ENCODE measurements at places on chromosomes 4 and X. TPM values are rescaled to one million over a fixed set of nuclear protein-coding genes. Genes with fewer than 3 reads are reported as not detected.
A peak's percentile ranks its signal among the peaks of the same experiment; 100 is the strongest.

- ATAC-seq, result peak; percentile 48
These were observed 51.7 kb downstream of the RPGR start for GRCh38 chrX:38275615-38276014.

DNA sequence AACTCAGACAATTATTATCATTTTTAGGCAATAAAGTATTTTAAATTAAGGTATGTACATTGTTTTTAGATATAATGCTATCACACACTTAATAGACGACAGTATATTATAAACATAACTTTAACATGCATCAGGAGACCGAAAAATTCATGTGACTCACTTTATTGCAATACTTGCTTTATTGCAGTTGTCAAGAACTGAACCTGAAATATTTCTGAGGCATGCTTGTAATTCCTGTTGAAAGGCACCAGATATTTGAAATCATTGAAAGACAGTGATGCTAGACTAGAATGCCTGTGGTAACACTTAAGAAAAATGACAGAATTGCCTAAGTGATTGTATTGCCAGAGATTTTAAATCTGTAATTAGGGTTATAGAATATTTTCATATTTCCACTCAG lies 175.6 kb upstream of the MAGEB2 start:
- no peak for ATAC-seq

GRCh38 chr4:109559983-109560686 lies at the start of gene MCUB:
TSS of gene MCUB (plus strand) at chr4:109560246. CDS start at chr4:109560338, 92 bp downstream.
- ATAC-seq, result peak; percentile 91

- ATAC-seq, result no peak
These were observed 47.7 kb upstream of the SORCS2 start for GRCh38 chr4:7144374-7145290.

GRCh38 chr4:173752610-173753230 lies 222.7 kb upstream of the HAND2 start:
- ATAC-seq, result no peak

DNA sequence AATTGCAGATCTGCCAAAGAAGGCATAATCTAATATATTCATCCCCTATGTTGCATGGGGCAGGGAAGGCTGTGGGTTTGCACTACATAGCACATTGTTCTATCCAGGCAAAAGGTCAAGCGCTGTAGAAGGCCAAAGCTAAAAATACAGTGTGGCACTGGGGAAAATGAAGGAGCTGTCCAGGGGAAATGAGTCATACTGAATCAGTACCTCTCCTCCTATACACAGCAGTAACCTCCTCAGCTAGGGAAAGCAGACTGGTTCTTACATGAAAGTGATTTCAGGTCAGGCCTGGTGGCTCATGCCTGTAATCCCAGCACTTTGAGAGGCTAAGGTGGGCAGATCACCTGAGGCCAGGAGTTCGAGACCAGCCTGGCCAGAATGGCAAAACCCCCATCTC lies 31.0 kb upstream of the SLC25A4 start:
- ATAC-seq, result peak; percentile 60

DNA sequence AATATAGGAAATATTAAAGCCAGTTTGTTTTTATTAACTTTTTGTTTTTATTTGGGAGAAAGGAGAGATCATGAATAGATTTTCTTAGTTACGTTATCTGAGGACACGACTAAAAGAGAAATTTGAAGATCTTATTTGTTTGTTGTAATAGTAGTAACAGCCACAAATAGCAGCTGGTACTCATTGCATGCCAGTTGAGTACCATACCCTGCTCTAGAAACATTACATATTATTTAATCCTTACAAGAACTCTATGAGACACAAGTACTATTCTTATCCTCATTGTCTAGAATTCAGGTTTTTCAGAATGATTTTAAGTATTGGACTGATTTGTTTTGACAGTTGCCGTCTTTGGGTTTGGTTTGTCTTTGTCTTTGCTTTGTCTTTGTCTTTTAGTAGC lies 31.8 kb downstream of the USP53 start:
- ATAC-seq, result no peak

DNA sequence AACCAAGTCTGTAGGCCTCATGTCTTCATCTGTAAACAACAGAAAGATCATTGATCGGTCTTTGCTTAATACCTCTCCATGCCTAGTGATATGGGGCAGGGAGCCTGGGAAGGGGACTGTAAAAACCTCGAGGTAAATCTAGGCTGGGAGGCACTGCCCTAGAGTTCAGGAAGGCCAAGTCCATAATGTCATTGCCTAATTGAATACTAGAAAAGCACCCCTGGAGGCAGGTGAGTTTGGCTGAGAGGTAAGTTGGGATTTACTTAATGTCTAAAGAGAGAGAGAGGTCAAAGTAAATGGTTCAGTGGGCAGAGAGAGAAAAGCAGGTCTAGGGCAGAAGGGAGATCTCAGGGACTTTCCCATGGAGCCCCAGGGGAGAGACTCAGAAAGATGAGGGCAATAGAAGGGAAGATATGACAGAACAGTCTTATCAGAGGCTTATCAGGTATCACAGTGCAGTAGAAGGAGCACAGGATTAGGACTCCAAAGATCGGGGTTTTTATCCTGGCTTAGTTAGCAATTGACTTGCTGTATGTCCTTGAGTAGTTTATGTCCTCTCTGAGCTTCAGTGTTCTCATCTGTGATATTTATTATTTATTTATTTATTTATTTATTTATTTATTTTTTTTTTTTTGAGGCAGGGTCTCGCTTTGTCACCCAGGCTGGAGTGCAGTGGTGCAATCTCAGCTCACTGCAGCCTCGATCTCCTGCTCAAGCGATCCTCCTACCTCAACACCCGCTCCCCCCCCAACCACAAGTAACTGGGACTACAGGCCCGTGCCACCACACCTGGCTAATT lies 85.2 kb downstream of the SLC16A2 start:
- no peak for ATAC-seq

DNA sequence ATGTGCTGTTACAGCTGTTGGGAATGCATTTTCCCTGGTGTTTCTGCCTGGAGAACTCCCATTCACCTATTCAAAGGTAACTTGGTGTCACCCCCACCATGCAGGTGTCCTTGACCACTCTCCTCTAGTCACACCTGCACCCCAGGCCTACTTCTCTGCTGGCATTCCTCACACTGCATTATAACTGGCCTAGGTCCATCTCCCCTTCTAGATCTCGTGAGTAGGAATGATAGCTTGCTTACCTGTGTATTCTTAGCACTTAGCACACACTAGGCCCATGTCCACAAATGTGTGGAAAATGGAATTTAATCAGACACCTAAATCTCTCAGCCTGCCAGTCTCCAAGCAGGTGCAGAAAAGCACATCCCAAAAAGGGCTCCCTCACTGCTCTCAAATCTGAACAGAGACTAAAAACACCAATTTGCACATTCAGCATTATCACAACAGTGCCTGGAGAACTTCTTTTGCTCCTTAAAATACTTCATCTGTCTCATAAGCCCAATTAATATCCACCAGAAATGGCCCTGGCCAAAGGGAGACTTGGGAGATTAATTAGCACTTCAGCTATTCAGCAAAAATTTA lies 18.3 kb downstream of the SCD5 start:
- no peak for ATAC-seq

DNA sequence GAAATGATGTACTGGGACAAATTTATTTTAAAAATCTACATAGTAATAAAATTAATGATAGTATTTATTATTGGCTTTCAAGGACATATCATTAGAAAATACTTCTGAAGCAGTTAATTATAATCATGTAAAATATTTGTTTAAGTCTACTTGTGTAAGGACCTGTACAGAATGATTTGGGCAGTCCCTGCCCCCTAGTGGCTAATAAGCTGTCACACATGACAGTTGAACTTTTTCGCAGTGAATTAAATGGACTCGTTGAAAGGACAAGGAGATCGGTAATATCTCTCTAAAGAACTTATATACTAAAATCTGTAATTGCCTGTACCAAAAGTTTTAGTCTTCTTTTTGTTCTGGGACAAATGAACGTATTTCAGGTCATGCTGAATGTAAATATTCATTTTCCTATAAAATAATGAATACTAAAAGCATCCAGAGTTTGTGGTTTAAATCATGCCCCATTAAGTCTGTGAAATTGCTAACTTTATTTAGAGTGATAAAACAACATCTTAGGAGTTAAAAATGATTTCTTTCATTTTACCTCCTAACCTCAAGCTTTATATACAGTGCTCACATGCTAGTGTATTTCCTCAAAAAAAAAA lies 13.6 kb downstream of the EXOC1 start:
- ATAC-seq, result peak; percentile 61

DNA sequence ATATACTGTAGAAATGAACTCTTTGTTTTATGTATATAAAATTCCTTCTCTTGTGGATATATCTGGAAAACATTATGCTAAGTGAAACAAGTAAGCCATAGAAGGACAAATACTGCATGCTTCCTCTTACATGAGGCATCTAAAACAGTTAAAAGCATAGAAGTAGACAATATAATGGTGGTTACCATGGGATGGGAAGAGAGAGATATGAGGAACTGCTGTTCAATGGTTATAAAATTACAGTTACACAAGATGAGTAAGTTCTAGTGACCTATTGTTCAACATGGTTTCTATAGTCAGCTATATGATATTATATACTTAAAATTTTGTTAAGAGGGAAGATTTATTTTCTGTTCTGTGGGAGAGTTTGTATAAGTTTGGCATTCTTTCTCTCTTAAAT lies 43.4 kb downstream of the HTRA3 start:
- ATAC-seq, result no peak

DNA sequence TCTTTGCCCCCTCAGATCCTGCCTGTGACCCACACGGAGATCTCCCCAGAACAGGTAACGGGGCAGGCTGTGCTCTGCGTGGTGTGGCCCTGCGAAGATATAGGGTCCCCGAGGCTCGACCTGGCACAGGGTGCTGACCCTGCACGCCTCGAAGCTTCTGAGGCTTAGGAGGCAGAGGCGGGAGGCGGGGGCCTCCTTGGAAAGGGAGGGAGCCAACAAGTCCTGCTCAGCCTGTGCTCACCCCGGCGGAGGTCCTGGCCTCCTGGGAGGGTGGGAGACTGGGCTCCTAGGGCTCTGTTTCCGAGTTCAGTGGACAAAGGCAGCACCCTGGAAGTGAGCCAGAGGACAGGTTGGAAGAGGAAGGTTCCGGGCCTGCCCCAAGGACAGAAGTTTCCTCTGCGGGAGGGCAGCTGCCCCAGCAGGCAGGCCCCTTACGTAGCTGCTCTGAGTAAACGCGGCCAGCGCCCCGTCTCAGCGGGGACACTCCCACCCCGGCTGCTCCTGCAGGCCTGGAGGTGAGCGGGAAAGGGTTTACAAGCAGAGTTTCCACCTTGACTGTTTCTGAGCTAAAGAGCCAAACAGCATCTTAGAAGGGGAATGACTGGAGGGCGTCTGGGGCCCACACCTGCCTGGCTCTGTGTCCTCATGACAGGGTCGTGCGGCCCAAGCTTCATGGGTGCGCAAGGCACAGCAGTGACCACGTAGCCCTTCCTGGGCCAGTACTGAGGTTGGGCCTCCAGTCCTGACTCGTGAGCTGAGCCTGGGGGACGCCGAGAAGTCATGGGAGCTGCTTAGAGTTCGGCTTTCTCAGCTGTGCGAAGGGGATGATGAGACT lies 16.1 kb downstream of the TMEM175 start:
- no peak for ATAC-seq

DNA sequence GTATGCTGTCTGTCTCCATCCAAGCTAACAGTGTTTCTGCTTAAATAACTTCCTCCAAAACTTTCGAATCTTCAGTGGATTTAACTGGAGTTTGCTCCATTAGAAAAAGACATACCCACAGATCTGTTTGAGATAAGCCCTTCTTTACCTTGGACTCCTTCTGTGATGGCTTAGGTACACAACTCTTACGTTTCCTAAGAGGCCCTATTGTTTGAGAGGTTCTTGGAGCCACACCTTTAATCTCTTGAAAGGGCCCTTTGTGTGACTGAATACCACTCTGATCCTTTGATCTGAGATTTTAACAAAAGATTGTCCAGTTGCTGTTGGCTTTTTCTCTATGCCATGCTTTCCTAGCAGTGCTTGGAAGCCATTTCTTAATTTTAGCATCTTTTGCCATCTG lies 92.5 kb downstream of the AKAP4 start:
- ATAC-seq, result no peak

GRCh38 chr4:109962401-109962800 lies 49.7 kb downstream of the EGF start:
- ATAC-seq, result no peak

DNA sequence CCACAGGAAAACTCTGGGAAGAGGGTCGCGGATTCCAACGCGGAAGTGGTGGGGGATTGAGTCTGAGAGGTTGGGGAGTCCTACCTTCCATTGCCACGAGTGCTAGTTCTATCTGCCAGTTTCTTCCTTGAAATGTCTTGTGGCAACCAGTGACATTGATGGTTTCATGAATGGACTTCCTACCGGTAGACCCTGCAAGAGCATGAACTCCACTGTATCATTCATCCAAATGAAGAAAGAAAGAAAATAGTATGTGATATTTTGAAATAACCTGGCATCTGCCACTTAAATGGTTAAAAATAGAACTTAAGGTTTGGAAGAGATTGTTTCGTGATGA lies 1.1 kb upstream of the SLC10A7 start:
- ATAC-seq, result no peak

DNA sequence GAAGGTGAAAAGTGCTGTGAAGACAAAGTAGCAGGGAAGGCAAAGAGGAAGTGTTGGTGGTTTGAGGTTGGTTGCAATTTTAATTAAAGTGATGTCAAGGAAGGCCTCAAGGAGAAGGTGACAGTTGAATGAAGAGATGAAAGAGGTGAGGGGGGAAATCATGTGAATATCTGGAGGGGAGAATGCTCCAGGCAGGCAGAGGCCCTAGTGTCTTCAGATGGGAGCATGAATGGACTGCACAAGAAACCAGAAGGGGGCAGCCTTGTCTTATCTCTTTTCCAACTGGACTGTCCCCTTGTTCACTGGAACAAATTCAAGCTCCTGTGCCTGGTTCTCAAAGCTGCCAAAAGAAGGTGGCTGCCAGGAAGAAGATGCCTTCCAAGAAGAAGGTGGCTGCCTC lies 68.4 kb downstream of the MAOB start:
- ATAC-seq, result no peak

DNA sequence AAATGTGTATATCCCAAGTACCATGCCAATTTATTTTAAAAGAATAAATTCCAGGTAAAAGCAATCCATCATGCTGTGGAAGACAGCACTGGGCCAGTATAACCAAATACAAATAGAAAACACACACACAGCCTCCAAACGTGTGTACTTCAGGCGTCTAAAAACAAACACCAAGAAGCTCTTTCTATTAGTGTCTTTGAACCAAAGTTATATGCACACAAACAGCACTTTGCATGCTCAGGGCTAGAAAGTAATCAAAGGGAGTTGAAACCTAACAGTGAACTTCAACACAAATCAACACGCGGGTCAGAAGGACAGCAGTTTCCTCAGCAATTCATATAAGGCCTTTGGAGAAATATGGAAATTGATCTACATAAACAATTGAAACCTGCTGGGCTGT lies 15.4 kb downstream of the GASK1B start:
- ATAC-seq, result no peak

The SSR4 gene
- 152 TPM for total RNA-seq

The CA5B gene
- total RNA-seq, result 14.5 TPM

All from activated T-helper 17 cell treated with anti-CD3 and anti-CD28 coated beads, Interleukin-2, amount 50 U/mL, for 72 hours (primary cell).